ENCODE measurements at places on chromosomes 1 and 21.

DNA sequence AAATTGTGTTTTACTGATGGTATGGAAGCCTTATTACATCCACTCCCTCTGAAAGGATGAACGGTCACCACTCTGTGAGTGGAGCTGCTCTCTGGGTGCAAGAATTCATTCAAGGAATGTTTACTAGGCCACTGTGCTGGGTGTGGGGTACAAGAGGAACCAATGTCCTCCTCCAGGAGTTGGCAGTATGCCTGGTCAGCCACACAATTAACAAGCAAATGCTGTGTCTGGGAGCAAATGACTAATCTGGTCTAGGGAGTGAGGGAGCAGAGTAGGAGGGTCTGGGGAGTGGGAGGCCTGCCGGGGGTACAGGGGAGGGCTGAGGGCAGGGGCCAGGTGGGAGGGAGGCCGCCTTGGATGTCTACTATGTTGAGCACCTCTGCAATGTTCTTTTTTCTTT lies 27.2 kb upstream of the TDRD10 start:
- DNase-seq: no peak

GRCh38 chr1:9671377-9672140 lies 20.0 kb downstream of the PIK3CD start:
- peak; percentile 39 for DNase-seq

- DNase-seq: no peak
These were observed 249.9 kb downstream of the NFIA start for GRCh38 chr1:61332196-61332753.

DNA sequence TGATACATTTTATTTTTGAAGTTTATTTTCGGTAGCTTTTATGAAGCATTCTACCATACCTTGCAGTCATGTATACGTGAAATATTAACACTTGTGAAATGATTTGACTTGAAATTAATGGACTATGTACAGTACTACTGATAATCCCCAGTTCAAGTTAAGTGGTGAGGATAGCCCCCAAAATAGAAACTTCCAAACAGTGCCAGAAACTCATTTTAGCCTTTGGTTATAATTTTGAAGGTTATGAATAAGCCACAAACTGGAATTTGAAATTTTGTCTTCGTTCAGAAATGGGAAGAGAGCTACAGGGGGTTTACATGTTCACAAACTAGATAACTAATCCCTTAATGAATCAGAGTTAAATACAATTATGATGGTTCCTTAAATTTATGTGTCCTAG lies 1.5 kb upstream of the HNRNPU start:
- DNase-seq: no peak

- peak; percentile 4 for DNase-seq
These were observed 12.4 kb downstream of the NEXN start for GRCh38 chr1:77900687-77901293.

- DNase-seq: no peak
These were observed 60.3 kb downstream of the CDC42BPA start for GRCh38 chr1:227257964-227258363.

DNA sequence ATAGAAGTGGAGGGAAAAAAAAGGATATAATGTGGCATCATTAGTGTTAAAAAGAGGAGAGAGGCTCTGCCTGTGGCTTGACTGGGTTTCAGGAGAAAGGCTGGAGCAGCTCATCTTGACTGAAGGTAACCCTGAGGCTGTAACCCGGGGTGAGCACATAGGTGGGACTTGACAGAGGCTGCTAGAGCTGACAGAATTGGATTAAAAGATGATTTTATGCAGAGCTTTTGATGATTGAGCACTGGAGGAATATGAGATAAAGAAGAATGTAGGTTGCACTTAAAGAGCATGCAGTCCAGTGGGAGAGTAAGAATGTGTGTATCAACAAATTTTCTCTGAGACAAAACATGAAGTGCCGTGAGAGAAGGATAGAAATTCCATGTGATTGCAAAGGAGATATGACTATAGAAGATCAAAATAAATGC lies 17.3 kb downstream of the LAMC1 start:
- DNase-seq: no peak

Measured in CD4-positive, alpha-beta T cell treated with Interleukin-4 for 4 hours (primary cell).